ENCODE measurements at places on chromosomes 3 and 15.

DNA sequence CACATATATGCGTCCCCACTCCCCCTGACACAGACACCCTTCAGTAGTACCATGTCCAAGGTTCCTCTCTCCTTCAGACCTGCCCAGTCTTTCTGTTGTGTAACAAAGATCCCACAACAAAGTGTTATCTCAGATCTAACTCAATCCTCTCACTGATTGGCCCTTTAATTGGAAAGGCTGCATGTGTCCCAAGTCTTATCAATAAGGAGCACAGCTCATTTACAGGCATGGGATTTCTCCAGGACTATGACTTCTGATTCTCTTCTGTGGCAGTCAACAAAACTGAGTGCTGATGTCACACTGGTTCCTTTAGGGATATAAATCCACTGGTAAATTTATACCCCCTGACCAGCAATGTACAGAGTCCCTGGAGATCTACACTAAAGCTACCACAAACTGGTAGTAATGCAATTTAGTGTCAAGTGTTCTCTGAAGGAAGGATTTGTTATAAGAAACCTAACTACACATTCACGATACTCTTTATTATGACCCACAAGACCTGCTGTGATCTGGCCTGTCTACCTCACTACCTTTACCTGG, 28.1 kb downstream of the CLK3 start:
- no peak for DNase-seq

DNA sequence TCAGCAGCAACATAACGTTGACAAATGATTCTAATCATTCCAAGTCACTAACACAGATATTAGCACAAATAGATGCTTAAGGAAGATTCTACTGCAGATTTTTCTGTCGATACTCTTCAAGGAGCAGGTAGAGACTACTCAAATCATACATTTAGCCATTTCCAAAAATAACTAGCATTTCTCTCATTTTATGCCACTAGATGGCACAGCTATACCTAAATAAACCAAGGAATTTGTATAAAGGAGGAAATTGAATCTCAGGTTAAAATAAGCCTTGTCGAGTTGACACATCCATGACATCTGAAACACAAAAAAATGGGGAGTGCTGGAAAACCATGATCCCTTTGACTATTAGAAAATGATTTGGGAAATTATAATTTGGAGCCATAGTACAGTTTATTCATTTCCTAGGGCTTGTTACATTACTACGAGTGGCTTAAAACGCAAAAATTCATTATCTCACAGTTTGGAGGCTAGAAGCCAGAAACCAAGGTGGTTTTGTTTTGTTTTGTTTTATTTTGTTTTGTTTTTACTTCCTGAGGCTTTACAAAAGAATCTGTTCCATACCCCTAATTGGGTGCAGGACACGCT, 59.5 kb upstream of the STRIT1 start:
- no peak for DNase-seq

DNA sequence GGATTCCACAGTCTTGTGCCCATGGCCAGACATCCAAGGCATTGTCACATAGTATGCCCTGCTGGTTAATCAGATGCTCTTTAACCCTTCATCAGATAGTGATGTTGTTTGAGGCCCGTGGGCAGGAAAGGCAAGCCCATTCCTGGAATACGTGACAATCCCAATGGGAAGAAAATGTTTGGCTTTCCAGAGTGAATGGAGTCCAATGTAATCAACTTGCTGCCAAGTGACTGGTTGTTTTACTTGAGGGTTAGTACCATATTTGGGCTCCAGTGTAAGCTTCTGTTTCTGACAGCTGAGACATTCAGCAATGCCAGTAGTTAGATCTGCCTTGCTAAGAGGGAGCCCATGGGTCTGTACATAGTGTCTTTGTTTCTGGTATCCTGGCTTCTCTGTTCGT, 31.3 kb downstream of the RPL39L start:
- no peak for DNase-seq

- DNase-seq, result no peak
These were observed 3.3 kb upstream of the ALAS1 start for GRCh38 chr3:52194485-52195290.
